ENCODE measurements at places on chromosomes 3 and 15.

DNA sequence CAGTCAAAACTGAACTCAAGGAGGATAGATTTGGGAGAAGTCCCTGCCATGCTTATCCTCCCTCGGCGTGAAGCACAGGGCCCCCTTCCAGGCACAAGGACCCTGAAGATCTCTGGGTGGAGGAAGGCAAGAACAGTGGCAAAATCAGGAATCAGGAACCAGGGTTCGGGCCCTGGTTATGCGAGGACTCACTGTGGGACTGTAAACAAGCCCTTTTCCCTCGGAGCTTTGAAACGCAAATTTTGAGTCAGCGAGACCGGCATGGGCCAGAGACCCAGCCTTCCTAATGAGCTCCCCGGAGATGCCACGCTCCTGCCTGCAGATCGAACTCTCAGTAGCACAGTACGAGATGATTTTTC, 70.1 kb downstream of the SLC12A8 start:
- DNase-seq = no peak

GRCh38 chr3:140711390-140712035, 33.6 kb downstream of the TRIM42 start:
- DNase-seq = no peak

- DNase-seq = no peak
Observed at GRCh38 chr3:116264546-116265319, 180.6 kb downstream of the LSAMP start.

GRCh38 chr15:59255680-59256336, 49.2 kb downstream of the LDHAL6B start:
- peak; percentile 16 for DNase-seq

- DNase-seq = peak; percentile 21
Observed at GRCh38 chr15:77599899-77600298, 32.8 kb downstream of the LINGO1 start.

DNA sequence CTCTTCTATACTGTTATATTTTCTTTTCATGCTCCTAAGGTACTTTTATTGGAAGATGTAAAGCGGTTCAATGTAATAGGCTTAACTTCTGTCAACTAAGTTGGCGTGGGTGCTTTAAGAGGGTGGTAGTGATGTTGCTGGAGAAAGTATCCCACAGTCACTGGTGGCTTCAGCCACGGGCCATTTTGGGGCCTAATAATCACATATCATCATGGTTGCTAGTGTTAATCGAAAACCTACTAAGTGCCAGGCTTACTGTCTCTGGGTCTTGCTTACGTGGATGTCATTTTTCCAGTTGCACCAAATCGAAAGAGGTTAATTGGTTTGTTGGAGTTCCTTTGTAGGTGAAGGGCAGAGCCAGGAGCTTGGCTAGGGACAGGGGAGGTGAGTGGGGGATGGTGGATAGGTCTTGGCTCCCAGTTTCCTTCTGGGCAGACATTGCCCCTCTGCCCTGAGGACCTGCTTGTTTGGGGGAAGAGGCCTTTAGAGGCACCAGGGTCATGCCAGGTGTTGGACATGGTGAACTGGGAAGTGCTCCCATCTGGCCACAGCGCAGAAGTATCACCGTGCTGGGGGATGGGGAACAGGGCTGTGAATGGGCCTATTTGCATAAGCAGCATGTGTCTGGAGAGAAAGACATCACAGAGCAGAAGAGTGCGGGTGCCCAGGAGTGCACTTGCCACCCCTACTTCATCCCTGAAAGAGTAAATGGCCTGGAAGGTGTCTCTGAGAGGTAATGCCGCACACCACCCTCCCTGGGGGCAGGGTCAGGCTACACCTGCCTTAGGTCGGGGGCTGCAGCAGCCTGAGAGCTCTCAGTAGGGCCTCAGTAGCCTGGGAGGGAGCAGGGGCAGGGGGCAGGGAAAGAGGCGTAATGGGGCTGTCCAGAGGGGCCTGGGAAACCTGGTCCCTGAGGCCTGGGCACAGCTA, 62.4 kb upstream of the POLG start:
- no peak for DNase-seq

DNA sequence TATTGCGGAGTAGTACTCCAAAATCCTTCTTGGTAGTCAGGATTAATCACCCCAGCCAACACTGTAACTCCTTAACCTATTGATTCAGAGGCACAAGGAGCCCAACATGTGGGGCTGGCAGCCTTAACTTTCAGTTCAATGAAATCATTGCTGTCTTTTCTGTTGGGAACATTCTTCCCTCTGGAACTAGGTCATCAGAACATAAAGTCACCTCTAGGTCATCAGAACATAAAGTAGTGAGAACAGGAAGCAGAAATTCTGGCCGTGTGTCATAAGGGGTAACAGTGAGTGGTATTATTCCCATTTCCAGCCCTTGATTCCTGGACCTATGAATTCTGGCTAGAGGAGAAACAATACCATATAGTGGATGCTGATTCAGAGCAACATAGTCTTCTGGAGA, 71.5 kb upstream of the TNIK start:
- DNase-seq = no peak

- no peak for DNase-seq
Observed at GRCh38 chr3:14608298-14608697, 43.3 kb upstream of the CCDC174 start.

GRCh38 chr3:161156936-161157335, 51.8 kb upstream of the B3GALNT1 start:
- no peak for DNase-seq

GRCh38 chr3:18723206-18723810, 298.2 kb upstream of the SATB1 start:
- DNase-seq = no peak

- no peak for DNase-seq
Observed at GRCh38 chr3:141798448-141798845, 35.2 kb downstream of the GRK7 start.

DNA sequence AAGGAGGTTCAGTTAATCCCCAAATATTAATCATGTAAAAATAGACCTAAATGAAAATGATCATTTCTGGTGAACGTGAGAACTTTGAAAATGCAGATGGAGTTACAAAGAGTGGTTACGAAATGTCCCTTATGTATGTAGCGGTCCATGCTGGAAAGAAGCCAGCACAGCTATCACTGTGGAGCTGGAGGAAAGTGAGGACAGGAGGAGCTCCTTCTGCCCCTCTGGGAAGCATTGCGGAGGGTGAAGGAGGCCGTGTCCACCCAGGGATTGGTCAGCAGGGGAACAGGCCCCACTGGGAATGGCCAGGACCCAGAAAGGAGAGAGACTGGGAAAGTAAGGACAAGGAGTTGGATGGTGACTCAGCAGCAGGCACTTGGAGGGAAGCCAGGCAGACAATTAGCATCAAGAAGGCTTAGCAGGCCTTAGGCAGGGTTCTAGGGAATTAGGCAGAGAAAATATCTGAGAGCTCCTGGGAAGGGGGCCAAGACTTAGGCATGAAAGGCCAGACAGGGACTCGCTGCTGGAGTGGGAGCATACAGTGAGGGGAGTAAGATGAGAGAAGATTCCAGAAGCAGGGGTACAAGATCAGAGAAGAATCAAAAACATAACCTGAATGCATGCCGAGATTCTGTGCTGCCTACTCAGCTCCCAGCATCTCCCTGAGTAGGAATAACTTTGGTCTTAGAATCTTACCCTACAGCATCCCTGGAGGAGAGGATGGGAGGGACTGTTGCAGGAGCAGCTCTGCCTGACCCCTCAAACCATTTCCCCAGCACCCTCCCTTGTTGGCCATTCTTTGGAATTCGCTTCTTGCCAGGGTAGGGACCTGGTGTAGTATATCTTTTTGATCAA, 171.0 kb upstream of the UMPS start:
- DNase-seq = no peak

DNA sequence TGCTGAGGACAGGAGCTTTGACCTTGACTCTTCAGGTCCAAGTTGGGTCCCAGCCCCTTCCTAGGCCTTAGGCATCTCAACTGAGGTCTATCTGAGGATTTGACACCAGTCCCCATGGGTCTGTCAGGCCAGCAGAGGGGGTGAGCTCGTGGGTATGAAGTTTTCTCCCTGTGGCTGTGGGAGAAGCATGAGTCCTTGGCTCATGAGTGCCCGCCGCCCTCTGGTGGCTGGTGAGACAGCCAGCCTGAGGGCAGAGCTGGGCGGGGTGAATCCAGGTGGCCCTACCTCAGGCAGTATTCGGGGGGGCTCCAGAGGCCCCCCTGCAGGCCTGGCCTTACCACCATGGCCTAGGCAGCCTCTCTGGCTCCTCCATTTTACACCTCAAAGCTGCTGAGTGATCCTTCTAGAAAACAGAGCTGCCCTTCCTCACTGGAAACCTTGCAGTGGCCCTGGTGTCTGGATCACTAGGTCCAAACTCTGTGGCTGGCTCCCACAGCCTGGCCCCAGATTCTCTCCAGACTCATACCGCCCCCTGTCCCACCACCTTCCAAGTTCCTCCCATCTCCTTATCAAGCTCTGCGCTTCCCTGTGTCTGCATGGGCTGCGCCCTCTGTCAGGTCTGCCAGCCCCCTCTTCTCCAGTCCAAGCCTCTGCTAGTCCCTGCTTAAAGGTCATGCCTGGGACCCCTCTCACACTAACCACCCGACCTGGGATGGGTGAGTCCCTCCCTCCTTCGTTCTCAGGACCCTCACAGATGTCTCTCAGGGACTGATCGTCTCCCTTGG, 16.1 kb downstream of the SH2D7 start:
- DNase-seq = peak; percentile 90

DNA sequence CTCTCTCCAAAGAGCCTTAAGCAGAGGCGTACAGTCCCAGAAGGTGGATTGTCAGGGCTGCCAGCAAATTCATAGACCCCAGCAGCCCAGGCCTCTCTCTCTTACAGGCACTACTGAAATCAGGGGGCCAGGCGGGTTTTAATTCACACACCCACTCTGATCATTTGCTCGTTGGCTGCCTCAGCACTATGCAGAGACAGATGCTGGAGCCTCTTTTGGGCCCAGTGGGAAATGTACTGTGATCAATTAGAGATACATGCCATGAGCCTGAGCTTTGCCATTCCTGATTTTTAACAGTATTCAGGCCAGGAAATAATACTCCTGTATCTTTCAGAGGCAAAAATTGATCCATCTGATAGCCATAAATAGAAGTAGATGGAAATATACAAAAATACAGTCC, 53.0 kb downstream of the CMTM6 start:
- no peak for DNase-seq

- DNase-seq = peak; percentile 73
Observed at GRCh38 chr15:98800437-98801233, 152.3 kb downstream of the IGF1R start.

- DNase-seq = no peak
Observed at GRCh38 chr3:191336833-191337232, 6.5 kb upstream of the UTS2B start.

- DNase-seq = no peak
Observed at GRCh38 chr3:47705391-47705790, 76.3 kb downstream of the SMARCC1 start.

- DNase-seq = no peak
Observed at GRCh38 chr3:32815841-32816438, 1.9 kb upstream of the TRIM71 start.

- DNase-seq = no peak
Observed at GRCh38 chr3:151581035-151581434, 120.2 kb upstream of the IGSF10 start.

DNA sequence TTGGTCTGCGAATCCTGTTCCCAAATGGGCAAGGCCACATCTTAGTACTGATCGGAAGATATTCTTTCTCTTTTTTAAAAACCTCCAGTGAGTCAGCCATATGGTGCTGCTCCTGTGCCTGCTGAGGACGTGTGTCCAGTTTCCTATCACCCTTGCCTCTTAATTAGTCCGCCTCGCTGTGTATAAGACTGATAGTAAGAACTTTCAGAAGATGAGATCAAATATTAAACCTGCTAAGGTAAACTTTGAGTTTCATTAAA, 612 bp downstream of the UBA5 start:
- DNase-seq = peak; percentile 51

GRCh38 chr3:128352326-128352725, 114.4 kb downstream of the DNAJB8 start:
- DNase-seq = no peak

DNA sequence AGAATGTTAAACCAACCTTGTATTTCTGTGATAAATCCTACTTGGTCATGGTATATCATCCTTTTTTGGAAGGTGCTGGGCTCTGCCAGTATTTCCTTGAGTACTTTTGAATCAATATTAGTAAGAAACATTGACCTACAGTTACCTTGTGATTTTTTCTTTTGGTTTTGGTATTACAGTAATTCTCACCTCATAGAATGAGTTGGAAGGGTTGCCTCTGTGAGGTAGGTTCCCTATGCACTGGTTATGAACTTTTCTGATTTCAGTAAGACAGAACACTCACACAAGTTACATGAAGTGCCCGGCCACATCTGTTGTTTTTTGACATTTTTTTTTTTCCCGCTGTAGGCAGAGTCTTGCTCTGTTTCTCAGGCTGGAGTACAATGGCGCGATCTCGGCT, 20.0 kb downstream of the PCCB start:
- no peak for DNase-seq

- DNase-seq = no peak
Observed at GRCh38 chr3:22621205-22621809, 581.8 kb upstream of the UBE2E2 start.

DNA sequence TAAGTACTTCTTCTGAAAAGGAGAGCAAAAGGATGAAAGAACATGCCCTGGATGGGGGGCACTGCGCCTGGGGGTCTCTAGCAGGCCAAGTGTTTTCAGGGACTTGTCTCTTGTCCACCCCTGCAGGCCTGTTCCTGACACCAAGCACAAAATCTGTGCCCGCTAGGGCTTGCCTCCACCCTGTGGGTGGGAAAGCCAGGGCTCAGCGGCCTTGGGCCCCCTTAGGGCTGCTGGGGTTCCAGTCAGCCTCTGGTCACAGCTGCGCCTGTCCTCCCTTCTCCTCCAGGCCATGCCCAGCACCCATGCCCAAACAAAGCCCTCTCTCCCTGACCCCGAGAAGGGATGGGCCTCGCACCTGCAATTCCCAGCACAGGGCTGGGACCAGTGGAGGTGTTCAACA, 71.1 kb upstream of the TRPM1 start:
- no peak for DNase-seq

DNA sequence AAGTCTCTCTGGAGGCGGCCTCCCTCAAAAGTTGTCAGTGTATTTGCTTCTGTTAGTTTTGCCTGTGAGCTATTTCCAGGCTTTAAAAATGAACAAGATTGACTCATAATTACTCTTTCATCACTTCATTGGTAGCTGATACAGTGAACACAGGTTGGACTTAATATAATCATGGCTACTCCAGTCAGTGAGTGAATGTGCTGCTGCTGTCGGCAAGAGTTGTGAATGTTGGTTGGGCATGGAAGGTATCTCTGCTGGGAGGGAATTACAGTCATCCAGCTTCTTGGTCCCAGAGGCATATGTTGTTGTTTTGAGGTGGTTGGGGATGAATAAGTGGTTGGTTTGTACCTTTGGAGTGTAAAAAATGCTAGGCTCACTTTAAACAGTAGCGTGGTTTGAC, 11.5 kb downstream of the TCF12 start:
- DNase-seq = no peak

DNA sequence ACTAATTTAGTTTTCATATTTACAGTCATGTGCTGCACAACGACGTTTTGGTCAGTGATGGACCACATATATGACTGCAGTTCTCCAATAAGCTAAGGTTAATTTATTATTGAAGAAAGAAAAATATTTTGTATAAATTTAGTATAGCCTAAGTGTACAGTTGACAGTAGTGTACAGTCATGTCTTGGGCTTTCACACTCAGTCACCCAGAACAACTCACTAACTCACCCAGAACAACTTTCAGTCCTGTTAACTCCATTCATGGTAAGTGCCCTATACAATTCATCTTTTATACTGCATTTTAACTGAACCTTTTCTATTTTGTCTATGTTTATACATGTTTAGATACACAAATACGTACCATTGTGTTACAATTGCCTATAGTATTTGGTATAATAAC, 3.8 kb upstream of the GABRR3 start:
- DNase-seq = no peak
